Hypothalamus (tissue), 51 donors: ENCODE measurements at places on chromosomes 7 and 10.

- no peak for DNase-seq
Measured at GRCh38 chr7:11767148-11767547, 64.8 kb downstream of the THSD7A start.

GRCh38 chr7:159008417-159008816 lies 136.2 kb downstream of the VIPR2 start:
- no peak for DNase-seq

- DNase-seq, result no peak
Measured at GRCh38 chr10:126243306-126243705, 145.0 kb downstream of the ADAM12 start.

DNA sequence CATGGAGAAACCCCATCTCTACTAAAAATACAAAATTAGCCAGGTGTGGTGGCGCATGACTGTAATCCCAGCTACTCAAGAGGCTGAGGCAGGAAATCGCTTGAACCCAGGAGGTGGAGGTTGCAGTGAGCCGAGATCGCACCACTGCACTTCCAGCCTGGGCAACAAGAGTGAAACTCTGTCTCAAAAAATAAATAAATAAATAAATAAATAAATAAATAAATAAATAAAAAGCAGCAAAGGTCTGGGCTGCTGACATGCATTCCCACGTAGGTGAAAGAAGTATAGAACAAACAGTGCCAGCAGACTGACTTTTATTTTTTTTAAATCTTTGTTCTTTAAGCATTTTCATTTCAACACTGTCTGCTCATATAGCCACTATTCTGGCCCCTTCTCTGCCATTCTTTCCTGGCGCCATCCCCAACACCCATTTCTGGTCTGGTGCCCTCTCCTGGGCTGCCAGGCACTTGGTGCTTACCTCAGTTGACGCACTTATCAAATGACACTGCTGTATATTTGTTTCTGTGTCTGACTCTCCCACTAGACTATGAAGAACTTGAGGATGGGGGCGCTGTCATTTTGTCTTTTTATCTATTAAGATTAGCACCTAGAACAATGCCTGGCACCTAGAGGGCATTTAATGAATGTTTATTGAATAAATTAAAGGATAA lies 15.6 kb downstream of the FAM107B start:
- no peak for DNase-seq

- no peak for DNase-seq
Measured at GRCh38 chr7:42380401-42380800, 143.4 kb upstream of the GLI3 start.
